ENCODE measurements at places on chromosomes 11 and 22.

GRCh38 chr11:65851811-65852507 lies 6.0 kb downstream of the CFL1 start:
- DNase-seq: no peak

DNA sequence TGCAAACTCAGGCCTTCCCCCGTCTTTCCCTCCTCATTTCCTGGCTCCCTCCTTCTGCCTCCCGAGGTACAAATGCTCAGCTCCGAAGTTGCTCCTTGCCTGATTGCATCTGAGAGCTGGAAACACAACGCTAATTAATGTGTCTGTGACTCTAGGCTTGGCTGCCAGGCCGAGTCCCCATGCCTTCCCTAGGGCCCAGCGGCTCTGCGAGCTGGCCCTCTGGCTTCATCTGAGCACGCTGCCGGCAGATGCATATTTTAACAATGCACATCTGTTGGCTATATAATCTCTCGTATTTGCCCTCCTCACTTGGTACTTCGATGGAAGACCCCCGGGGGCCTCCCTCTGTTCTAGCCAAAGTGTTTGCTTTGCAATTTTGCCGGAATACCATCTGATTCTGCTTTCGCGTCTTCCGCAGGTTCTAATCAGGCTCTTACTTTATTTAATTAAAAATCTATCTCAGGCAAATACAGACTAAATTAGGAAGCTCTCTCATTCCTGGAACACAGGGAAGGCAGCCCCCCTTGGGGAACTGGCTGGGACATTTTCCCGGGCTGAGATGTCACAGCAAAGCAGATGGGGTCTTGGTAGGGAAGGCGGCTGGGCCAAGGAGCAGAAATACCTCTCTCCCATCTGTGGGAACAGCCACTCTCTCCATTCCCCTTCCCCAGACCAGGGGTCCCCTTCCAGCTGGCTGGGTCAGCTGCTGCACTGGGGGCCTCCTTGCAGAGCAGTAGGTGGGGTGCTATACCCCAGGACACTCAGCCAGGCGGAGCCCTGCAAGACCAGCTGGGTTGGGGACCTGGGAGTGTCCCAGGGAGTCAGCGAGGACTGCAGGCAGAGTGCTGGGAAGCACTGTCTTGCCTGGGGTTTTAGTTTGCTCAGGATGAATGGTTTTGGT lies 162.8 kb downstream of the ST3GAL4 start:
- DNase-seq: no peak

DNA sequence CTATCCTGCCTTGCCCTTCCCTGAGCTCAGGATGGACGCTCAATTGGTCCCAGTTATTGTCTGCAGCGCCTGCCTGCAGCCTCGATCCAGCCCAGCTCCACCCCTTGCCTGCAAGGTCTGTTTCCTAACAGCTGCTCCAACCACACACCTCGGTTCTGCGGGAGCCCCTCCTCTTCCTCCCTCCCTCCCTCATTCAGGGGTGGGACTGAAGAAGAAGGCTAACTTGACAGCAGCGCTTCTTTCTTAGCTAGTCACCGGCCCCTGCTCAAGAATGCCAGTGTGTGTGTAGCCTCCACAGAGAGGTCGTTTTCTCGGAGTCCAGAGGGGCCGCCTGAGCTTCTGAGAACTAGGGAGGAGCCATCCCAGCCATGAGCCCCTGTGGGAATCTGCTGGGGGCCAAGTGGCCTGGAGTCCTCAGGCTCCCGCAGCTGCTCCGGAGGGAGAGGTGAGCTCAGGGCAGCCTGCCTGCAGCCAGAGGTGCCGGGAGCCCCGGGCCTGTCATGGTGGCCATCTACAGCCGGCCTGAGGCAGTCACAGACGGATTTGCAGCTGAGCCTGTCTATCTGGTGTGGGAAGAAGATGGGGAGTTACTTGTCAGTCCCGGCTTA lies 36.1 kb downstream of the LIMK2 start:
- DNase-seq: peak; percentile 68

DNA sequence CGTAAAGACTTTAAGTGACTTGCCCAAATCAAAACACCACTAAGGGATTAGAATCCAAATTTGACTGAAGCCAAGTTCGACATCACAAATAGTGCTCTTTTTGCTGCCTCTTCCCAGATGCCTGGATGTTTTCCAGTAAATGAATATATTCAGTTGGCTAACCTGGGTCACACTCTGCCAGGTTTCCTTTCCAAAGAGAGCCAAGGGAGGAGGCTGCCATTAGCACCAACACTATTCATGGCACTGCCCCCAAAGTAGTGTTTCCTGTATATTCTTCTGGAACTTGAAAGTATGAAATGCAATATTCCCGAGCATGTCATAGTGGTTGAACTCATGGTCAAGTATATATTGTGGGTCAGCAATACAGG lies 219.3 kb upstream of the UBASH3B start:
- DNase-seq: no peak

GRCh38 chr11:128928400-128928799 lies 14.3 kb downstream of the TP53AIP1 start:
- no peak for DNase-seq

GRCh38 chr11:47464483-47464882 lies 15.5 kb upstream of the RAPSN start:
- no peak for DNase-seq

DNA sequence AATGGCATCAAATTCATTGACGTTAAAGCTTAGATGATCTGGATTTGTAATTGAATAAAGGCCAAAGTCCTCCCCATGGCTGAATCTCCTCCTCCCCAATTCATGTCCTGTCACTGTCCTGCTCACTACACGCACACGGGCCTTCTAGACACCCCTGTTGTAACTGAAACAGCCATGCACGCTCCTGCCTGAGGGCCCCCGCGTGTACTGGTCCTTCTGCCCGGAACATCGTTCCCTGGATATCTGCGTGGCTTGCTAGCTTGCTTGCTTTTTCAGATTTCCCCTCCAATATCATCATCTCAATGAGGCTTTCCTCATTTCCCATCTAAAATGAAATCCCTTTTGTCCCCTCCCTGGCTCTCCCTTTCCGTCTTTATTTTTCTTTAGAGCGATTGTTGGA lies 15.3 kb downstream of the PKNOX2 start:
- no peak for DNase-seq

DNA sequence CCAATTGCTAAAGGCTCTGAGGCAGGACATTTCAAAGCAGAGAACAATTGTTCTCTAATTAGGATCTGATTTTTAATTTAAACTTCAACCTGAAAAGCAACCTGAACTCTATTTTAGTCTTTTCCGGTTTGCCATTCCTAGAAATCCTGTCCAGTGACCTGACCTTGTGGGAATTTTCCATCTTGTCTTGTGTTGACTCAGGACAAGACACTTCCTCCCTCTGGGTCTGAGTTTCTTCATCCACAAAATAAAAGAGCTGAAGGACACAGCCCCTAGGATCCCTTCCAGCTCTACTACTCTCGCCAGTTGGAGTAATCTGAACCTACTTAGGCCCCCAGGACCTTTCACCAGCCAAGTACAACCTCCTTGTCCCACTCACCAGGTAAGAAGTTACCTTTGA lies 66.5 kb upstream of the POU2AF1 start:
- no peak for DNase-seq

DNA sequence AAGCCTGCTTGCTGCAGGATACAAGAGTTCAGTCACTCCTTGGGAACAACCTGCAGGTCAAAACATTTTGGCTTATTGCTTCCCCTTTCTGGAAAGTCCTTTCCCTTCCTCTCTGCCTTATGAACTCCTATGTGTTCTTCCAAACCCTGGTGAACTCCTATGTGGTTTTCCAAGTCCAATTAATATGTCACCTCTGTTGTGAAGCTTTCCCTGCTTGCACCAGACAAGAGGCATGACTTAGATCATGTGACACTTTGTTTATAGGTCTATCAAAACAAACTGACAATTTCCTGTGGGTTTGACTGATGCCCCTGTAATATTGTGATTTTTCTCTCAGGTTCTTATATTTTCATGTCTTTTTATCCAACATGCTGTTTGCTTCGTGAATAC lies 64.2 kb downstream of the ENDOD1 start:
- no peak for DNase-seq

GRCh38 chr11:121282386-121282785 lies 10.2 kb upstream of the SC5D start:
- no peak for DNase-seq

DNA sequence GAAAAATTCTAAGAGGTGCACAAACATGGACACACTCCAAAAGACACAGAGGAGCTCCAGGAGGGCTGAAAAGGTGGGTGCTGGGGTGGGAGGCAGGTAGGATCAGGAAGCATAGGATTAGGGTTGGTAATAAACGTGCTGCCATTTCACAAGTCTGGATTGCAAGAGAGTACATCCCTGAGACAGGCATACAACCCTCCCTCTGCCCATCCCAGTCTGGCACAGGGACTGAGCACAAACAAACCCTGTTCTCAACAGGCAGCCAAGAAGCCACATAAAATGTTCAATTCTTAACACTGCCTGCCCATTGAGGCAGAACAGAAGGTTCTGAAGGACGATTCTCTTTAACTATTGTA lies 18.5 kb downstream of the SLC35F2 start:
- DNase-seq: no peak

- peak; percentile 57 for DNase-seq
Measured at GRCh38 chr22:30829901-30830550, 135.4 kb downstream of the OSBP2 start.

- DNase-seq: no peak
Measured at GRCh38 chr11:134945993-134946392, 534.0 kb upstream of the B3GAT1 start.

- DNase-seq: no peak
Measured at GRCh38 chr11:105111145-105111944, 28.2 kb downstream of the CARD18 start.

- no peak for DNase-seq
Measured at GRCh38 chr22:50252082-50253045, 1.3 kb upstream of the HDAC10 start.

Measured in AG09319 (cell line).